ENCODE measurements at places on chromosomes 11 and 22. TPM values are rescaled to one million over a fixed set of nuclear protein-coding genes. Genes with fewer than 3 reads are reported as not detected.

The GAL3ST1 gene
- 0.13 TPM for total RNA-seq

GRCh38 chr11:34600339-34601084, 20.4 kb upstream of the EHF start:
- no peak for DNase-seq

- peak; percentile 49 for DNase-seq
Observed at GRCh38 chr11:119284344-119285157, 32.4 kb downstream of the MCAM start.

The SMTNL1 gene
- not detected for total RNA-seq

DNA sequence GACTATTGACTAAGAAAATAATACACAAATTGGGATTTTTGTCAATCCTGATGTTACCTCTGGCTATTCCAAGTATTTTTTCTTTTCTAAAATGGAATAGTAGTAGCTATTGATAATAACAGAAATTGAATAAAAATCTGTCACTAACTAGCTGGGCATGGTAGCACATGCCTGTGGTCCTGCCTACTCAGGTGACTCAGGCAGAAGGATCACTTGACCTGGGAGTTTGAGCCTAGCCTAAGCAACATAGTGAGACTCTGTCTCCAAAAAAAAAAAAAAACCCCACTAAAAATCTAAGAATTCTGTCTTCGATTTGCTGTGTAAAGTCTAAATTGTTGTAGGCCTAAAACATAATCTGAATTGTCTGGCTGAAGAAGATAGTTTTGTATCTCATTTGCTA, 42.2 kb downstream of the FAM118A start:
- no peak for DNase-seq

DNA sequence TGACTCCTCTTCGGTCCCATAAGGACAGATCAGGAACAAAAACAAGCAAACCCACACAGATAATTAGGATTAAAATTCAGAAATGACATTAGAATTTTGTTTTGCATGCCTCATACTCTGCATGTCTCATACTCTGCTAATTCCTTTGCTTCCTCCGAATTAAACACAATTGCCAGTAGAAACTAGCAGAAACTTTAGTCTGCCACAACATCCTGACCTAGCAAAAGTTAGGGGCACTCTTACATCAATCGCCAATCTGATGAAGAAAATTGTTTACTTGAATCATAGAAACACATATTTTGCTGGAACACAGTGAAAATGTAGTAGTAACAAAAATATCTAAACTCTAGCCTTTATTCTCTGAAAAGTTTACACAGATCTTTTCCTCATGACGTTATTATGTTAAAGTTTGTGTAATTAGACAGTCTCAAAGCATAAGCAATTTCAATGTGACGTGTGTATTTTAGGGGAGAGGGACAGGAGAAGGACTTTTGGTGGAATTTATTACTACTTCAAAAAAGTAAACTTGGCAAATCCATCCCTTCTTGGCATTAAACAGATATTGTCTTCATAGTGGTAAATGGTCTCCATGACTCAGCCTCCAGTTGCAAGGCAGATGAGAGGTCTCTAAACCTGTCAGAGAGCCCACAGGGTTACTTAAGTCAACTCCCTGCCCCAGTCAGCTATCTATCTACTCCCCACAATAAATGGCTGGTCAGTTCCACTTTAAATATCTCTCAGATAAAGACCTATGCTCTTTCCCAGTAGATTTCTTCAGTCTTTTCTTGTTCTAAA, 249.8 kb upstream of the UBASH3B start:
- no peak for DNase-seq

The SLC7A4 gene
- total RNA-seq: not detected

DNA sequence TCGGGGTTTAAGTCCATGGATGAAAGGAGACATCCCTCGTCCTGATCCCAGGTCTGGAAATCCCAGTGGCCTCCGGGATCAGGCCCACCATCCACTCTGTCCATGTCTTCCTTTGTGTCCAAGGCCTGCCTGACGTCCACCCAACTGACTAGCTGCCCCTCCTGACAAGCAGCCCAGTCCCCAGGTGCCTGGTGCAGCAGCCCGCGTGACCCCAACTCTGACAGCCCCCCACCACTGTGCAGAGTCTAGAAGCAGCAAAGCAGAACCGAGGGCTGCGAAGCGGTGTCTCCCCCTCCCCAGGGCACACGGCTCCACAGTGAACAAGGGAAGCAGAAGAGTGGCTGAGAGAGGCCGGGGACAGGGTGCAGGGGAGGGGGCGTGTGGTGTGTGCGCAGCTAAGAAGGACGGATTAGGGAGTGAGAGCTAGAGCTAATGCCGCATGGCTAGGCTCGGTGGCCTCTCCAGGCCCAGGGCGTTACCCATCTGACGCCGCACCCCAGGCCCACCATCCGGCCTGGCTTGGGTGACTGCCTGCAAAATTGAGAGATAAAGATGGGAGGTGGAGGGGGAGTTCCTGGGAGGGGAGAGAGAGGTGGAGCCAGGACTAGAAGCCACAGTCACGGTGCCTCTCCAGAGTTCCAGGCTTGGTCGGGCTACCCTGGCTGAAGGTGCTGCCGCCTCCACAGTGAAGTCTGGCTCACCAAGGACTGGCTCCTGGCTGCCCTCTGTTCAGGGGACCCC, 16.6 kb upstream of the BAIAP2L2 start:
- no peak for DNase-seq

- no peak for DNase-seq
Observed at GRCh38 chr22:46428602-46429324, 93.2 kb downstream of the TRMU start.

The OR51B5 gene
- not detected for total RNA-seq

The MMP27 gene
- not detected for total RNA-seq

The IGSF9B gene
- not detected for total RNA-seq

The LGALS12 gene
- total RNA-seq: not detected

GRCh38 chr11:34355726-34356125, 2.1 kb downstream of the ABTB2 start:
- DNase-seq: no peak

DNA sequence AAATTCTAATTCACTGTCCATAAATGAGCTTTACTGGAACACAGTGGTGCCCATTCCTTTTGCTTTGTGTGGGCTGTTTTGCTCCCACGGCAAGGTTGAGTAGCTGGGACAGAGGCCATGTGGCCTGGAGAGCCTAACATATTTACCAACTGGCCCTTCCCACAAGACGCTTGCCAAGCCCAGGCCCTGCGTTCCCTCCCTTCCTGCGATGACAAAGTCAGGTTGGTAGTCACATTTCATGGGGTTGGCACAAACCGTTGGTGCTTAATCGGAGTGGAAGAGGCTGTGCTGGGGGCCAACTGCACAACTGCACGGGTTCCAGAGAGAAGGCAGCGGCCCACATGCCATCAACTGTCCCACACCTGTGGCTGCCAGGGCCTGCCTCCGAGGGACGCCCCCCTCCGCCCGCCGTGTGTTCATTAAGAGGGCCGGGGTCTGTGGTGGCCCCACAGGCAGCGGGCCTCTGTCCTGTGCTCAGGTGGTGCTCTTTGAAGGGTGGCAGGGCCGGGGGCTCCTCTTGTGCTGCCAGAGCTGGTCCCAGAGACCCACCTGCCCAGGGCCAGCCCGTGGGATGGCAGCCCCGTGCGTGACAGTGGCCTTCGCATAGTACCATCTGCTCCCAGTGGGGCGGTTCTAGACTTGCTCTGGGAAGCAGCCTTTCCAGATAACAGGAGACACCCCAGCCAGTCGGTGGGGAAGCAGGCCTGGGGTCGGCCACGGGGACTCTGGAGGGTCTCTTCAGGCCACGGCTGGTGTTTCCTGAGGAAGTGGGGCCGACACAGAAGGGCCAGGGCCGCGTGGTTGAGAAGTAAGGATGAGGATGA, 81.5 kb upstream of the CLDN5 start:
- DNase-seq: peak; percentile 74

The BRSK2 gene
- 0.38 TPM for total RNA-seq

The MICAL3 gene
- 14.8 TPM for total RNA-seq

Measured in dermis microvascular lymphatic vessel endothelial cell (primary cell).